Fibroblast of lung (primary cell): ENCODE measurements at places on chromosomes 2 and 18. TPM values are rescaled to one million over a fixed set of nuclear protein-coding genes. Genes with fewer than 3 reads are reported as not detected.

GRCh38 chr2:24912523-24912922 lies 7.5 kb downstream of the ADCY3 start:
- DNase-seq: no peak

- DNase-seq: peak; percentile 6
Measured at GRCh38 chr18:63477968-63478367, 1.2 kb downstream of the SERPINB5 start.

DNA sequence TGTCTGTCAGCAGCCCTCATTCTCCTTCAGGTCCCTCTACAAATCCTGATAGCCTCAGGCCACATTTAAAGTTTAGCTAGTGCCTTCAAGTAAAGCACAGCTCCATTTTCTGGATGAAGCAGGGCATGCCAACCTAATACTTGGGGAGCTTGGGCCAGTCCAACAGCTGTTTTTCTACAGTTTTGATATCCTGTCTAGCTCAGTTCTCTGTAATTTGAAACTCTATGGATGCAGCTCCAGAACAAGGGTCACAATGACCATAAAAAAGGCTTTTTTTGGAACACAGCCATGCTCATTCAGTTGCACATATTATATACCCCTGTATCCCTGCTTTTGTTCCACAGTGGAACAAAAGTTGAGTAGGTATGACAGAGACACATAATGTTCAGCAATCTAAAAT lies 373.5 kb downstream of the SUCLG1 start:
- no peak for DNase-seq

GRCh38 chr2:45102579-45103117 lies 93.4 kb upstream of the SIX2 start:
- DNase-seq: no peak

DNA sequence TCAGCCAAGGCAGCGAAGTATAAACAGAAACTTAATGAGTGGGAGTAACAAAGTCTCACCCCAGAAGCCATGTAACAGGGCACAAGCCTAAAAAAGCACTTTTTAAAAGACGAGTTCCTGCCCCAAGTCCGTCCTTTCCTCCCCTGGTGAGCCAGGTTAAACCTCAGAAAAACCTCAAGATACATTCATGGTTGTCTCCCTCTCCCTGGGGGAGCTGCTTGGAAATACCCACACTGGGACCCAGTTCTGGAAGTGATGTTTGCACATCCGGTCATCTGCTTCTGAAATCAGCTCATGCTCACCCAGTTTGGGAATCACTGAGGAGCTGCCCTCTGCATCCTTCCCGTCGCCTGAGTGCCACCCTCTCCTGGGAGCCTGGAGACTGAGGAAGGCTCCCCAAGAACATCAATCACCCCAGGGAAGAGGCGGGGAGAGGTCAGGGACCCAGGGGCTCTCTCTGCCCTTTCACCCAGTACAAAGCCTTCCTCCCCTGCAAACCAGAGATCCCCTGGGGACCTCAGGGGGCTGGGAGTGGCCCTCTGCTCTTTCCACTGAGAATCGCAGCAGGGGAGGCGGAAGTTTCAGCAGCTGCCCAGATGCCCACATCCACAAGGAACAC lies 150.6 kb upstream of the AGAP1 start:
- peak; percentile 40 for DNase-seq

DNA sequence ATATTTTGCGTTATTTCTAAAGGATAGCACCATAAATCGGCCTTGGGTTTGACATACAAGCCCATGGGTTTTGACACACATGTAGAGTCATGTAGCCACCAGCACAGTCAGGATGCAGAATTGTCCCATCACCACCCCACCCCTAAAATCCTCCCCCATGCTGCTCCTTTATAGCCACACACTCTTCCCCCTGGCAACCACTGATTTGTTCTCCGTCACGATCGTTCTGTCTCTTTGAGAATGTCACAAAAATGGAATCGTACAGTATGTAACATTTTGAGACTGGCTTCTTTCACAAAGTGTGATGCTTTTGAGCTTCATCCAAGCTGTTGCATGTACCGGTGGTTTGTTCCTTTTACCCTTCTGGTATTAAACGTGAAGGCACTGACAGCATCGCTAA lies 39.1 kb downstream of the CRACDL start:
- DNase-seq: no peak

DNA sequence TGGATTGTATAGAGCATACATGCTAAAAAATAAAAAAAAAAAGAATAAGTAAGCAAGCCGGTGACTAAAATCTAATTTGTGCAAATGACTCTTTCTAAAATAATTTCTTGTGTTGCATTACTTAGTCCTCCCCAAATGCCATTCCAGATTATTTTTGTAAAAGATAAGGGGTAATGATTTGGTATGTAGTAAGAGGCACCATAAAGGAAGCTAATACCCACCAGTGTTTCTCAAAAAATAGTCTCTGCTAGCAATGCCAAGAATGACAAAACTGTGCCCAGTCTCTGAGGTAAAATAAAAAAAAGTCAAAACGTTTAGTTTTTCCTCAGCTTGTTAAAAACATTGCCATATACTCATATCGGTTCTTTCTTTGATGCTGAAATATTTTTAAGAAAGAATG lies 2.7 kb downstream of the METTL5 start:
- DNase-seq: no peak

- peak; percentile 11 for DNase-seq
Measured at GRCh38 chr2:211875488-211875887, 663.1 kb downstream of the ERBB4 start.

DNA sequence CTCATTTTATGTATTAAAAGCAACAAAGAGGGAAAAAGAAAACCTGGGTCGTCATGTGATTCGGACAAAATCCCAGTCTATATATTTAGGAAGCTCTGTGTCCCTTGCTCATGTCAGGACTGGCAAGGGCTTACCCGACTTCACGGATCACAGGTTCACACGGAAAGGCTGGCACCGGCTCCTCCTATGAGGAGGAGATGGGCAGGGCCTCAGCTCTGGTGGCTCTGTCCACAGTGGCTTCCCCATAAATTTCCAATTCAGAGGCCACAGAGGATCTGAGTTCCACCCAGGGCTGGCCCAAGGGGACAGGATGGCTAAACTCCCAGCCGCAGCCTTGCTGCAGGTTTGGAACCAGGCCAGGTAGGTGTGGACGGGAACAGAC lies 186.8 kb downstream of the BCL2 start:
- no peak for DNase-seq

DNA sequence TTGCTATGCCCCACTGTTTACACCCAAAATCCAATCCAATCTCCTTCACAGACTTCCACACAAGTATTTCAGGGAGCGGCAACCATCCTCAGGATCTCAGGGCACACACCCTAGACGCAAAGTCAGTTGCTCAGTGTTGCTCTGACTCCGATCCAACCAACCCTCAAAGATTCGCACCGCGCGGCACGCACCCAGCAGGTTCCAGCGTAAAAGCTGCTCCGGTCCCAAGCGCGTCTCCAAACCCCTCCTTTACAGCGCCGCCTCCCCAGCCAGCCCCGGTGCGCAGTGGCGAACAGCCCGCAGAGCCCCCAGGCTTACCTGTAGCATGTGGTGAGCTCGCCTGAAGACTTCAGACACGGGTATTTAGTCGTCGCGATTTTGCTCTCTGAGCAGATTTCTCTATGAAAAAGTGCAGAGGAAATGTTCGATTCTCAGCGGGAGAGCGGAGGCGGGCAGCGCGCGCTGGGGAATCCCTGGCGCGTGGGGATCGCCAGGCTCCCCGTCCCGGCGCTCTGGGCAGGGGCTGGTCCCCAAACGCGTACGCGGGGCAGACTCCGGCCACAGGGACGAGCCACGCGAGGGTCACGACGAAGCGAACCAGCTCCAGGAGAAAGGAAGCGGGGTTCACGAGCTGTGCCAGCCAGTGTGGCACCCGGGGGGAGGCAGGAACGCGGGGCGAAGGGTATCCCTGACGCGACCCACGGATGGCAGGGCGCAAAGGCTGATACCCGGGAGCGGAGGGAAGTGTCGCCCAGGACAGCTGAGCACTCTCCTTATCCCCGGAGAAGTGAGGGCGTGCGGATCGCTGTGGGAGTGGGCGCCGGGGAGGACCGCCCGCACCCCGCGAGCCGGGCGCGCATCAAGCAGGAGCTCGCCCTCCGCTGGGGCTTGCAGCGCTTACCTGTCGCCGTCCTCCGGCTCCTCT lies 650 bp downstream of the CCBE1 start:
- peak; percentile 67 for DNase-seq

DNA sequence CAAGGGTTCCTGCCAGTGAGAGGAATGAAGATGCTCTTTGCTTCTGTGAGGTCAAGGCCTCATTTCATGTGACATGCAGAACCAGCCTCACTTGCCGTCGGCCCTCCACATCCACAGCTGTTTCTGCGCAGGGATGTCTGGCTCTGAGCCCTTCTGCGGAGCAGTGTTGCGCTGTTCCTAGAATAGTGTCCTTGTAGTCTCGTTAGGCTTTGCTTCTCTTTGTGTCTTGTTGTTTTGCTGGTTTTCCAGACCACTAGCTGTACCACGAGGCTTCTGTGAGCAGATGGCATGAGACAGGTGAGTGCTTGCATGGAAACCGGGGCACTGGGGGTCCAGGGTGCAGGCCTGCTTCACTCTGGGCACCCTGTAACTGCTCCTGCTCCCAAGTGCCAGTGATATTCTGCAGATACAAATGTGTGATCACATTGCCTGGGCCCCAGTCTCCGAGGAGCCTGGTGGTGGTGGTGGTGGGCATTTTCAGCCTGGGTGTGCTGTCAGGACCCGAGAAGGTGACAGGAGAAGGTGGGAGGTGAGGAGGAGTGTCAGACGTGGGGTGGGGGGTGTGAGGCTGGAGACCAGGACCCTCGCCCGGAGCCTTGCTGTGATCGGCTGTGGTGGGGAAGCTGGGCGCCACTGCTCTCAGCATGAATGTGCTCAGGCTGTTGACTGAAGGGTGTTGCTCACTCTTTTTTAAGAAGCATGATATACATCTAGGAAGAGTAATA lies 34.3 kb downstream of the LDLRAD4 start:
- DNase-seq: no peak

DNA sequence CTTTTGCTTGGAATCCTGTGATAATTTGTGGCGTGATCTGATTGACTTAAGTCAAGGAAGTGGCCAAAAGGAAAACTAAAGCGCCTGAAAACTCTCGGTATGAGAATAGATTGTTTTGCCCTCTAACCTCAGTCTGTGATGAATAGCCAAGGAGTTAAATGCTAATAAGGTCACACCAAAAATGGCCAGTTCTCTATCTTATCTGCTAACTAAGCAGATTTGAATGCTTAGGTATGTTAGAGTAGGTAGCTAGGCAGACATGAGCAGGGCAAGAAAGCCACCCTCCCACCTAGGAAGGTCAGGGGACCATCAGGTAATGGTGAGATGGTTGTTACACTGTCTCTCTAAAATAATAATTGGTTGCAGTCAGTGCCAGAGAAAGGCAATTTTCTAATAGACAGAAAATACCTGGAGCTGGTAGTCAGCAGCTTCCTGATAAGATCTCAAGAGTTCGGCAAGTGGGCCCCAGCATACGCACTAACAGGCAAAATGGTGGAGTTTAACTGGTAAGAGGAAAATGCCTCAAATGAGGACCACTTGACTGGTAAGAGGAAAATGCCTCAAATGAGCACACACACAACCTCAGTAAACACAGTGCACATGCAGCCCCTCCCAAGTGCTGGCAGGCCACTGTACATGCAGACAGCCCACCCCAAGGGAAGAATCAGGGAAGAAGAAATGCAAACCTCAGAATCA lies 468.4 kb downstream of the MBD2 start:
- DNase-seq: no peak

DNA sequence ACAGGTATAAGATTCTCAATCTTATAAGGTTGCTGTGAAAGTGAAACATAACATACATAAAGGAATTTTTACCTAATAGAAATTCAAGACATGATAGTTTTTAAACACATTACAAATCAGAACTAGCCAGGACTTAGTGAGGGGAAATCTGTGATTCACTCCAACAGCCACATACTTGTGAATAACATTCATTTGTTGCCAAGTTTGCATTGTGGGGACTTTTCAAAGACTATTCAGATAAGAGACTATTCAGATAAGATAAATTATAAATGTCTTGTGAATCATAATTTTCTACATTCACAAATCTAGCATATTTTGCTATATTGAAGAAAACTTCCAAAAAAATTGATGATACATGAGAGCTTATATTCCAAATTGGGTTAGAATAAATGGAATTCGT lies 345.3 kb upstream of the CDH20 start:
- DNase-seq: peak; percentile 22

DNA sequence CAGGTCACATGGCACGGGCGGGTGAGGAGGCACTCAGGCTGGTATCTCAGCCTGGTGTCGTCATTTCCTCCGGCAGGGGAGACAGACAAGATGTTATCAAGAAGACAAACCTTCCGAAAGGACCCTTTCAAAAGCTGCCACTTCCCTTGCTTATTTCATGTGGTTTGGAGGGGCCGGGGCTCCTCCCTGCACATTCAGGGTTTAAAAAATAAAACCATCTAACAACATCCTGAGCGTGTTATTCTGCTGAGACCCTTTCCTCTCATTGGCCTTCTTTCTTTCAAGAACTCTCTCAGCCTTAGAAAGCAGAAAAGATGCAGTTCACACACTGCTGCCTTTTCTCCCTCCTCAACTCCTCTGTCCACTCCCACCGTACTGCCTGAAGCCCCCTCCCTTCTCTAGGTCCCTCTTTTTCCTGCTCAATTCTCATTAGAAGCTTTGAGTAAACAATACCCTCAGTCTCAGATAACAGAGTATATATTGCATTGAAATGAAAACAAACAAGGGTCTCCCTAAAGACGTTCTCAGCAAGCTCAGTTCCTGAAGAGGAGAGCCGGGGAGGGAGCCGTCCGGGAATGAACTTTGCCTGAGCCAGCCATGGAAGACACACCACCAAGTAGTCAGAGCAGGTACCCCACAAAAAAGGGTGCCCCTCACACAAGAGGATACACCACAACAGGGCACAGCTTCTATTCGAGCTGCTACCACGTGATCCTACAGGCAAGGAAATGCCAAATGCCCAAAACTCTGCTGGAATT lies 9.7 kb downstream of the SMAD7 start:
- no peak for DNase-seq

GRCh38 chr2:32683520-32684086 lies 55.8 kb downstream of the TTC27 start:
- DNase-seq: peak; percentile 19

MOCOS gene
- total RNA-seq: 9.0 and 13.9 TPM in 2 replicates

GPR45 gene
- not detected in 2 replicates for total RNA-seq

CD207 gene
- not detected in 2 replicates for total RNA-seq

TWSG1 gene
- 170 and 216 TPM in 2 replicates for total RNA-seq

CAMKMT gene
- 6.2 and 7.9 TPM in 2 replicates for total RNA-seq

STARD6 gene
- total RNA-seq: 0.33 TPM in 1 of 2 replicates, not detected in the other

CNTNAP5 gene
- not detected in 2 replicates for total RNA-seq

DLGAP1 gene
- total RNA-seq: 0.17 and 0.51 TPM in 2 replicates

PTRHD1 gene
- total RNA-seq: 23.6 and 29.9 TPM in 2 replicates

HMSD gene
- 0.83 TPM in 1 of 2 replicates, not detected in the other for total RNA-seq

SAG gene
- not detected in 2 replicates for total RNA-seq

CAPN10 gene
- 17.2 and 23.0 TPM in 2 replicates for total RNA-seq

PRKD3 gene
- total RNA-seq: 51.4 and 67.7 TPM in 2 replicates

LONRF2 gene
- under 0.01 TPM in 2 replicates for total RNA-seq

ZNF385B gene
- under 0.01 TPM in 1 of 2 replicates, not detected in the other for total RNA-seq
